ENCODE measurements at places on chromosomes 3 and 15. TPM values are rescaled to one million over a fixed set of nuclear protein-coding genes. Genes with fewer than 3 reads are reported as not detected.

- peak; percentile 43 for DNase-seq
Measured at GRCh38 chr15:44710236-44711095, 657 bp downstream of the PATL2 start.

DNA sequence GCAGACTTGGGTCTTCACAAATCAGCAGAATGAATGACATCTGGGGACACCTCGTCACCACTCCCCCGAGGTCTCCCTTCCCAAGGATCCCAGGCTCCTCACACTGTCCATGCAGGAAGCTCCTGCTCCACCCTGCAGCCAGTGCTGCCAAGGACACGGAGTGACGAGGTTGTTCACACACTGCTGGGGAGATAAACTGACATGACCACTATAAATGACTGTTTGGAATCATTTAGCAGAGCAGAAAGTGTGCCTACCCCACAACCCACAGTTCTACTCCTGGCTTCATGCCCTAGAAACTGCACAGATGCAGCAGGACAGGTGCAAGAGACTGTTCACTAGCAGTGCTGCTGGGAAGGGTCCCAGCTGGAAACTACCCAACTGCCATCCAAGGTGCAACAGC lies 19.7 kb upstream of the PRSS50 start:
- peak; percentile 30 for DNase-seq

DNA sequence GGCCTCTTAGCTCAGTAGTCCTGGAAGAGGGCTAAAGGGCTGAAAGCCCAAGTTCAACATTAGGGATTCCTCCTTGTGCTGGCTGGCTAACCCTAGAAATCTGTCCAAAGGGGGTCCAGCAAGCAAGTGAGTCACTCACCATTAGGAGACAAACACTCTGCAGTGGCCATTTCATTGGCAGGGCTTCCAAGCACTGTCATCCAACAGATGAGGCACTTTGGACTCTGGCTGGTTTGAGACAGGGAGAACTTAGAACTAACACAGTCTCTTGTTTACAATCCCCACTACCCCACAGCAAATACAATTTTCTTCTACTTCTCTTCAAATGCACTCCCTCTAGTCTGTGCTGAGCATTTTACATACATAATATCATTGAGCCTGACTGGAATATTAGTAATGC lies 10.1 kb upstream of the WNT5A start:
- no peak for DNase-seq

KNL1 gene
- 10.6 TPM for total RNA-seq

TRH gene
- not detected for total RNA-seq
